HFFc6 (cell line): ENCODE measurements at places on chromosomes 1 and 21. TPM values are rescaled to one million over a fixed set of nuclear protein-coding genes. Genes with fewer than 3 reads are reported as not detected.

GRCh38 chr1:8257621-8258020 is 60.3 kb upstream of the SLC45A1 start:
- peaks cover 11% of the 10 kb centered on the region for H3K27me3 ChIP-seq
- no peak for DNase-seq
- H3K27ac ChIP-seq: no peak overlapping the region

- H3K27me3 ChIP-seq: peaks cover 2% of the 10 kb centered on the region
- DNase-seq: no peak
- H3K27ac ChIP-seq: no peak overlapping the region
Observed at GRCh38 chr1:208040821-208041297, 129.9 kb upstream of the CD34 start.

Gene TINAGL1
- 1.9 to 3.1 TPM (median 2.4 TPM) in 3 replicates for total RNA-seq

GRCh38 chr1:42926879-42927242 is 31.8 kb downstream of the SLC2A1 start:
- no peak overlapping the region for H3K27ac ChIP-seq
- peaks cover 12% of the 10 kb centered on the region for H3K27me3 ChIP-seq
- DNase-seq: no peak
- no peak overlapping the region for H3K4me3 ChIP-seq

DNA sequence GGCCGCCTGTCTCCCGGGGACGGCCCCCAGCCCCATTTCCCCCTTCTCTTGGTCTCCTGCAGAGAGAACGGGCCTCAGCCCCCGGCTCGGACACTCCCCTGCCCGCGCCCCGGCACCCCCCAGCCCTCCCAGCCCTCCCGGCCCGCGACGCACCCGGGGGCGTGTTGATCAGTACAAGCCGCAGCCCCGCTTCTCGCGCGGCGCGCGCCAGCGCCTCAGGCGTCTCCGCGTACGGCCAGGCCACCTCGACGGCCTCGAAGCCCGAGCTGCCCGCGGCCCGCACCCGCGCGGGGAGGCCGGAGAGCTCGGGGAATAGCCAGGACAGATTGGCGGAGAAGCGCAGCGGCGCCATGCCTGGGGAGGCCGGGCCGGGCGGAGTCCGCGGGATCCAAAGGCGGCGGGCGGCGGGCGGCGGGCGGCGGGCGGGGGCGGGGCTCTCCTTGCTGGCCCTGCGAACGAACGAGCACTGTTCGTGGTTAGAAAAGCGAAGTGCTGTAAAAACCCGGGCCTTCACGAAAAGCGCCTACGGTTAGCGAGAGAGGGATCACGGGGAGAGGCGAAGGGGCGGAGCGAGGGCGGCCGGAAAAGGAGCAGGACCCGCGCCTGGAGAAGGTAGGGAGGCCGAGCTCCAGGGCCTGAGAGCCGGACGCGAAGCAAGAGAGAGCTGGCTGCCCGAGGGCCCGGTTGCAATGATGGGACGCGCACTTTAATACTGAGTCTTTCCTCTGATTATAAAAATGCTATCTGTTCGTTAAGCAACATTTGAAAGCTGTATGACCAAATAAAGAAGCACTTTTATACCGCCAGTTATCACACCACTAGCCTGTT is at the start of gene HYI:
Gene HYI (minus strand): TSS at position 490 of the 828 bp plus-strand sequence. CDS start 138 bp downstream, at position 352.
- H3K36me3 ChIP-seq: peaks cover 50% of the 10 kb centered on the region
- peaks cover 33% of the 10 kb centered on the region for H3K4me1 ChIP-seq
- peak within 1 kb of the TSS; percentile 89 for H3K4me3 ChIP-seq
- H3K27me3 ChIP-seq: peaks cover 15% of the 10 kb centered on the region

DNA sequence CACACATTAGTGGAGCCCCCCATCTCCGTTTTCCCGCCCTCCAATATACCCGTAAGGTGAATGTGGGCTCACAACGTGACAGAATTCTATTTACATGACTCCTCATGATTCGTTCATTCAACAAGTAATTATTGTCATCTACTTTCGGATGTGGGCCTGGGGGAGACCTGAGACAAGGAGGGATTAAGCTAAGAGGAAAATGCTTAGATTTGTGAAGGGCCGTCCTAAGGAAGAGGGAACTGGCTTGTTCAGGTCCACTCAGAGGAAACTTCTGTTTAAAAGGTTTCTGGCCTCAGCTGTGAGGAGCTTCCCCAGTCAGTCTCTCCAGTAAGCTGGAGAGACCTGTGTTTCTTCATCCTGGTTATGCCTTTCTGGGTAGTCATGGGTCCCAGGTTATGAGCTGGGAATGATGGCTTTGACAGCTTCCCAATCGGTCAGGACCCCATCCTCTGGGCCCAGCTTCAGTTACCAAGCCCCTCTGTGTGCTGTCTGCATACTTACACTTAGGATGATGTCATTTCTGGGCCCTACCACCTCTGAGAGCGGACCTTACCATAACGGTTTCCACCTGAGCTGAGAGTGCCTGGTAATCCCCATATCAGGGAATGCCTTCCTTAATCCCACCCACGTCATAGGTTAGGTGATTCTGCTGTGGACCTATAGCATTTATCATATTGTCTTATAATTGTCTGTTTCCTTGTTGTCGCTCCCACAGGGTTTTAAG is 687 bp upstream of the ERI3 start:
- H3K4me1 ChIP-seq: peaks cover 46% of the 10 kb centered on the region
- no peak for DNase-seq
- H3K36me3 ChIP-seq: no peaks in the 10 kb centered on the region
- H3K27ac ChIP-seq: peak overlapping the region; percentile 80

Gene C4BPA
- total RNA-seq: not detected in 3 replicates

- H3K27me3 ChIP-seq: peaks cover 3% of the 10 kb centered on the region
- no peaks in the 10 kb centered on the region for H3K4me1 ChIP-seq
- DNase-seq: no peak
- no peak overlapping the region for H3K4me3 ChIP-seq
Observed at GRCh38 chr1:116720364-116721038, 33.7 kb upstream of the CD2 start.

Gene SPRR2E
- total RNA-seq: not detected in 2 replicates

- peak overlapping the region; percentile 78 for H3K4me3 ChIP-seq
- peak; percentile 76 for DNase-seq
- peaks cover 12% of the 10 kb centered on the region for H3K36me3 ChIP-seq
- H3K27ac ChIP-seq: peak overlapping the region; percentile 93
- H3K27me3 ChIP-seq: peaks cover 4% of the 10 kb centered on the region; the same call in 1 of the 2 replicates
- H3K4me1 ChIP-seq: peaks cover 87% of the 10 kb centered on the region
Observed at GRCh38 chr1:19430121-19431068, 54.9 kb downstream of the CAPZB start.

DNA sequence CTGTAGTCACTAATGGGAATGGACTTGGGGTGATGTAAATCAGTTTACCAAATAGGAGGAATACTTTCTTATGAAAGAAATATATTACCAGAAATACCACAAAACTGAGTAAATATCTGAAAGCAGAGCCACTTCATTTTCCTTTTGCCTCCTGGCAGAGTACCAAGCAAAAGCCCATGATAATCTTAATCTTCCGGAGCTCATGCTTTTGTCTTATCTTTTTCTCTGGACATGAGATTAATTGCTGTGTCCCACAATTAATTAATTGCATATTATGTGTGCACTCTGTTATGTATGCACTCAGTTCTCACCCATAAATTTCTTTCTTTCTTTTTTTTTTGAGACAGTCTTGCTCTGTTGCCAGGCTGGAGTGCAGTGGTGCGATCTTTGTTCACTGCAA is 94.1 kb upstream of the PDE4B start:
- H3K27me3 ChIP-seq: peaks cover 5% of the 10 kb centered on the region
- no peaks in the 10 kb centered on the region for H3K36me3 ChIP-seq
- no peak overlapping the region for H3K27ac ChIP-seq
- no peak overlapping the region for H3K4me3 ChIP-seq
- no peaks in the 10 kb centered on the region for H3K4me1 ChIP-seq

- peaks cover 7% of the 10 kb centered on the region for H3K4me1 ChIP-seq
- H3K4me3 ChIP-seq: no peak overlapping the region
- H3K27ac ChIP-seq: no peak overlapping the region
Observed at GRCh38 chr1:100502052-100502792, 35.7 kb upstream of the GPR88 start.

Gene MAP3K7CL
- total RNA-seq: 8.0 to 12.8 TPM (median 12.1 TPM) in 3 replicates

DNA sequence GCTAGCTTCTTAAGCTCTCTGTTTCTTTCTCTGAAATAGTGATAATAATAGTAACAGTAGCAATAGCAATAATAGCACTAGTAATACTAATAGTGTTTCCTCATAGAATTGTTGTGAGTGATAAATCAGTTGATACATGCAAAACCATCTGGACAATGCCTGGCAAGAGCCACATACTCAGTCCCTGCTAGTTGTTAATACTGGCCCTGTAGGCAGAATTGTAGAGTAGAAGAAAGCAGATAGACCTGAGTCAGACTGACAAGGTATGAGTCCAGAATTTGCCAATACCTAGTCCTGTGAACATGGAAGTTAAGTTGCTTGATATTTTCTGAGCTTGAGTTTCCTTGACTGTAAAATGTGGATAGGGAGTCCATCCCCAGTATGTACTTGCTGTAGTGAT is 171.9 kb downstream of the C1orf21 start:
- no peaks in the 10 kb centered on the region for H3K27me3 ChIP-seq
- H3K4me3 ChIP-seq: no peak overlapping the region
- no peaks in the 10 kb centered on the region for H3K36me3 ChIP-seq
- DNase-seq: no peak
- H3K27ac ChIP-seq: no peak overlapping the region
- H3K4me1 ChIP-seq: peaks cover 7% of the 10 kb centered on the region

DNA sequence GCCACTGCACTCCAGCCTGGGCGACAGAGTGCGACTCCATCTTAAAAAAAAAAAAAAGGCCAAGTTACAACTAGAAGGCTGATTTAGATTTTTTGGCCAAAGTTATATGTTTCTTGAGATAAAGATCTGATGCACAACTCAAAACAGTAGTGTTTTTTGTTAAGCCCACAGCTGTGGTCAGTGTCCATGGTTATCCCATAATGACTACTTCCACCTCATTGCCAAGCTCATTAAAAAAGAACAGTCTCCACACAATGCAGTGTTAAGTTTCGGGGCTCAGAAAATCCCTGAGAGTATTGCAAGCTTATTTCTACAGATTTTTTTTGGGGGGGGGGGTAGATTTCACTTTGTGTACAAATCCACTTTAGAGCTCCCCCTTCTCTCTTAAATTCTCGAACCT is 120.5 kb downstream of the RUNX1 start:
- DNase-seq: no peak
- no peaks in the 10 kb centered on the region for H3K27me3 ChIP-seq
- H3K27ac ChIP-seq: no peak overlapping the region
- peaks cover 30% of the 10 kb centered on the region for H3K36me3 ChIP-seq
- H3K4me1 ChIP-seq: peaks cover 58% of the 10 kb centered on the region

Gene C1orf226
- 0.18 to 0.33 TPM (median 0.23 TPM) in 3 replicates for total RNA-seq

DNA sequence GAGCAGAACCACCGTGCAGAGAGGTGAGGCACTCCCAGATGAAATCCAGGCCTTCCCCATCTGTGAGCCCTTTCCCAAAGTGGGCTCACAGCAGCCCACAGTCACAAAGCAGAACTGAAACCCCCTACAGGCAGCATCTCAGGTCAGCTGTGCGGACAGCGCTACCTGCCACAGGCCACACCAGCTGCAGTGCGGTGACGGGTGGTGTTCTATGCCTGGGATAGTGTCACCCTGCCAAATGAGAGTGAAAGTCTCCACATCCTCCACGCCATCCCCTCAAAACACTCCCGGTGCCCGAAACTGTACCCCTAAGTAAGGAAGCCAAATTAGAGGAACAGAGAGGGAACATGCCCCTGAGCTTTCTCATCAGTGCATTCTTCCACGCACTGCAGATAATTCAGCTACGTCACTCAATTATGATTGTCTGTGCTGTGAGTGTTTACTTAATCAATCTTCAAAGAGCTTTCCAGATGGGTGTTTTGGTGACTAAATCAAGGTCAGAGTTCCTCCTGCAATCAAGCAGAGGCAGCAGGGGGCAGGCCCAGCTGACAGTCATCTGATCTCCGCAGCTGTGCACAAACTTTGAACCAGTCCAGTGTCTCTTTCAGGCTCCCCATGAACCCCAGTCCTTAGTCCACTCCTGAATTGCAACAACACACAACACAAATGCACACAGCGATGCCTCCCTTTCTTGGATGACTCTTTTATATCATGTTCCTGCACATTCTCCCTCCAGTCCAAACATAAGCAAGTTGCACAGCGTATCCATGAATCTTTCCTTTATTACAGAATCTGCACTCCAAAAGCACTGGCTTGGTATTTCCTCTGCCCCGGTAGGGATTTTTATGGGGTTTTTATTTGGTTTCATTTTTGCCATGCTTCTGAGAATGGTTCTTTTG is 150.0 kb downstream of the TOMM20 start:
- H3K36me3 ChIP-seq: peaks cover 9% of the 10 kb centered on the region
- H3K4me3 ChIP-seq: peak overlapping the region; percentile 71
- DNase-seq: peak; percentile 70
- peak overlapping the region; percentile 98 for H3K27ac ChIP-seq
- peaks cover 89% of the 10 kb centered on the region for H3K4me1 ChIP-seq

- H3K4me1 ChIP-seq: no peaks in the 10 kb centered on the region; the same call in 1 of the 2 replicates
- H3K4me3 ChIP-seq: no peak overlapping the region
- no peaks in the 10 kb centered on the region; the same call in 1 of the 2 replicates for H3K27me3 ChIP-seq
- H3K27ac ChIP-seq: no peak overlapping the region
- H3K36me3 ChIP-seq: no peaks in the 10 kb centered on the region; the same call in 1 of the 2 replicates
Observed at GRCh38 chr21:45992301-45993209, 11.0 kb downstream of the COL6A1 start.

- H3K27ac ChIP-seq: peak overlapping the region; percentile 24; the same call in 1 of the 2 replicates
- H3K36me3 ChIP-seq: peaks cover 5% of the 10 kb centered on the region; the same call in 1 of the 2 replicates
- H3K4me1 ChIP-seq: peaks cover 40% of the 10 kb centered on the region
- H3K27me3 ChIP-seq: peaks cover 1% of the 10 kb centered on the region
- peak overlapping the region; percentile 43 for H3K4me3 ChIP-seq
Observed at GRCh38 chr1:211324992-211325775, 1.4 kb upstream of the TRAF5 start.

GRCh38 chr1:75469586-75470173 is 141.2 kb downstream of the SLC44A5 start:
- no peak overlapping the region for H3K4me3 ChIP-seq
- no peaks in the 10 kb centered on the region for H3K4me1 ChIP-seq
- H3K27ac ChIP-seq: no peak overlapping the region
- no peaks in the 10 kb centered on the region for H3K27me3 ChIP-seq

Gene NOL9
- total RNA-seq: 28.6 to 34.4 TPM (median 33.7 TPM) in 3 replicates

Gene FCRL6
- total RNA-seq: not detected in 3 replicates

Gene MYBPH
- total RNA-seq: 0.13 TPM in 1 of 3 replicates, not detected in the others

GRCh38 chr1:6111571-6111970 is 65.9 kb downstream of the KCNAB2 start:
- H3K4me3 ChIP-seq: no peak overlapping the region
- DNase-seq: no peak
- H3K4me1 ChIP-seq: peaks cover 13% of the 10 kb centered on the region

- peak within 1 kb of the TSS; percentile 84 for H3K4me3 ChIP-seq
- H3K4me1 ChIP-seq: peaks cover 5% of the 10 kb centered on the region
- peaks cover 33% of the 10 kb centered on the region for H3K27me3 ChIP-seq
- H3K36me3 ChIP-seq: no peaks in the 10 kb centered on the region
- no peak for DNase-seq
Observed at GRCh38 chr1:95117207-95118066, at the start of gene TLCD4. TSS of gene TLCD4 (plus strand) at chr1:95117355. CDS start at chr1:95143902, 26,547 bp downstream.
